ENCODE measurements at places on chromosomes 1 and 21.

GRCh38 chr1:36722871-36723270 is 240.2 kb upstream of the CSF3R start:
- no peak for DNase-seq

GRCh38 chr1:228378873-228379460 is 27.7 kb downstream of the TRIM11 start:
- no peak for DNase-seq

GRCh38 chr1:69058454-69058853 is 509.3 kb upstream of the LRRC7 start:
- no peak for DNase-seq

DNA sequence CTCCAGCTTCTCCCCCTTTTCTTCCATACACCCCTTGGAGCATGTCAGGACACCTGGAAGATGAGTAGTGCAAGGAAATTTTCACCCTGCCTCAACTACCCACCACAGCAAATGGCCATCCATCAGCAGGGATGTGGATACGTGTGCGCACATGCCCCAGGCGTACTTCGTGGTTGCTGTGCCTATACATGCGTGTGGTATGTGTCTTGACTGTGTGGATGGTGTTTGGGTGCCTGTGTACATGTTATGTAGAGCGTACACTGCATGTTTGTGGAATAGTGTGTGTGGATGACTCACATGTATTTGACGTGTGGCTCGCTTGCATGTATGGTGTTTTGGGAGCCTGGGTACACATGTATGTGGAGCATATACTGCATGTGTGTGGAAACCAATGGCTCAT is 158.5 kb downstream of the RRAGC start:
- no peak for DNase-seq

GRCh38 chr21:31893851-31894415 is 21.1 kb downstream of the HUNK start:
- DNase-seq = no peak

DNA sequence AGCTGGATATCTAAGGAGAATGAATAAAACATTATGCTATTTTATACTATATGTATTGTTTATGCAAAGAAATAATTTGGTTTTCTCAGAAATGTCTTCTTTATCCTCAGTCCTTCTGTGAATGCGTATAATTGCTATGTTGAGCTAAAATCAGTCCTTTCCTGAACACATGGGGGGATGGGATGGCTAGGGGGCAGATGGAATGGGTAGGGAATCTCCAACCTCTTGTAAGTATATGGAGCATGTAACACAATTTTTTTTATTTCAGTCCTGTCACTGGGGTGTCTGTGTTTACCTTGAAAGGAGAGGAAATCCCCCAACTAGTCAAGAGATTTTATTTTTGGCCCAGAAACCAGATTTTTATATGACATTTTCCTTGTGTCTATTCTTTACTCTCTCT is 291.8 kb downstream of the NFIA start:
- no peak for DNase-seq

- DNase-seq = peak; percentile 16
Measured at GRCh38 chr21:33478935-33479678, 667 bp downstream of the TMEM50B start.

DNA sequence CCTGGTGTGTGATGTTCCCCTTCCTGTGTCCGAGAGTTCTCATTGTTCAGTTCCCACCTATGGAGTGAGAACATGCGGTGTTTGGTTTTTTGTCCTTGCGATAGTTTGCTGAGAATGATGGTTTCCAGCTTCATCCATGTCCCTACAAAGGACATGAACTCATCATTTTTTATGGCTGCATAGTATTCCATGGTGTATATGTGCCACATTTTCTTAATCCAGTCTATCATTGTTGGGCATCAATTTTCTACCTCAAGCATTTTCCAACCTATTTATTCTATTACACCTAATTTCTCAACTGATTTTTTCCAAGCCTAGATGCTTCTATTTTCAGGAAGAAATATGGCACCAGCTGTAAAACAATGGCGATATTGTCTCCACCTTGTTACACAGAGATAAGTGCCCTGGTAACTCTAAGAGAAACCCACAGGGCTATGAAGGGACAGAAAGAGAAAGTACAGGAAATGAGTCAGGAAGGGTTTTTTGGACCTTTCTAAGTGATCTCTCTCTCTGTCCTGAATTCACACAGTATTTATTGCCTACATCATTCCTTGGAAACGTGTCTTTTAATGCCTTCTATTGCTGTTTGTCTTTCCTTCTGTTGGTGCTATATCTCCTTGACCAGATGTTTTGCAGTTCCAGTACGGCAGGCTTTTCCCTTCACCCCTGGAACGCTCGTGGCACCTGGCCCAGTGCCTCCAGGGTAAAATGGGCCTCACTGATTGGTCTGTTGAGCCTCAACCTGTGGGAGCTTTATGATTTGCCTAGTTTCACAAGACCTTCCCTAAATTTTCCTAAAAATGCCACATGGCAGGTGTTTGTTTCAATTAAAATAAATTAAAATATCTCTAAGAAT is 14.6 kb upstream of the JAK1 start:
- no peak for DNase-seq

DNA sequence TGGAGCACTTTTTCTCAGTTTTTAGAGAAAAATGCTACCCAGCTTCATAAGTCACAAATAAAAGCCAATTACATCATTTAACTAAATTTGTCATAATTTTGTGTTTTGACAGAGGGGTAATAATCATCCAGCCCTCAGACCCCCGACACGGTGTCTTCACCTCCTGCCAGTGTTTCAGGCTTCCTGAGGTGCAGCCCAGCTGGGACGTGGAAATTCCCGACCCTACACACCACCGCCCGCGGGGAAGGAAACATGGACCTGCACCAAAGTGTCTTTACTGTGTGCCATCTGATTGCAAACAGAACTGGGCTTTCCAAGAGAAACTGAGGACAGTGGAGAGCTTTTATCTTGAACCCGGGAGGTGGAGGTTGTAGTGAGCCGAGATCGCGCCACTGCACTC is 7.7 kb upstream of the INAVA start:
- no peak for DNase-seq

DNA sequence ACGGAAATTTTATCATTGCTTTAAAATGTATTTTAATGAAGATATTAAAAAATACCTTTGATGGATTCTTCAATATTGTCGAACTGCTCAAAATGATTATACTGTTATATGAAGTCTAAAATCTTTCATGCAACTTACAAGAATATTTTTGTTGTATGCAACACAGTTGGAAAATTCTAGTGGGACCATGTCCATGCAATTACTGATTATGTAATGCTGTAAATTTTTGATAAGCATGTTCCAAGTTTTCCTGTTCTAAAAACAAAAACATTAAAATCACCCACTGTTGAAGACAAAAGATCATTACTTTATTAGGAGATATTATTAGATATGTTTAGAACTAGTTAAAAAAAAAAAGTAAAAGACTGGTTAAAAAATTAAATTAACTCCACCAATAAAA is 132.8 kb downstream of the NFIA start:
- DNase-seq = no peak

Measured in activated CD8-positive, alpha-beta memory T cell treated with anti-CD3 and anti-CD28 coated beads for 48 hours (primary cell).